Airway epithelial cell (primary cell): ENCODE measurements at places on chromosomes 2 and 18. TPM values are rescaled to one million over a fixed set of nuclear protein-coding genes. Genes with fewer than 3 reads are reported as not detected.

Gene REG3A
- not detected in 2 replicates for total RNA-seq

Gene ADD2
- not detected in 2 replicates for total RNA-seq

Gene IL36G
- total RNA-seq: 15.7 and 18.5 TPM in 2 replicates

Gene TRPM8
- total RNA-seq: not detected in 2 replicates

Gene C18orf32
- total RNA-seq: 34.6 and 48.6 TPM in 2 replicates

Gene SPATA3
- not detected in 2 replicates for total RNA-seq

Gene VWC2L
- not detected in 2 replicates for total RNA-seq

Gene DNAH6
- total RNA-seq: 0.05 and 0.63 TPM in 2 replicates

Gene AAMP
- total RNA-seq: 179 and 196 TPM in 2 replicates

Gene FBXO48
- 0.28 and 0.56 TPM in 2 replicates for total RNA-seq

Gene TSPYL6
- not detected in 2 replicates for total RNA-seq

Gene SULT6B1
- not detected in 2 replicates for total RNA-seq

Gene CHRNA1
- 0.49 TPM in 1 of 2 replicates, not detected in the other for total RNA-seq

Gene BMPR2
- 11.9 and 21.7 TPM in 2 replicates for total RNA-seq

Gene CRYGC
- total RNA-seq: not detected in 2 replicates

Gene SLC14A1
- total RNA-seq: not detected in 2 replicates

Gene LIMS4
- not detected in 2 replicates for total RNA-seq

Gene ARL4C
- 24.6 and 32.6 TPM in 2 replicates for total RNA-seq

Gene NAT8
- not detected in 2 replicates for total RNA-seq

Gene ASPRV1
- 0.21 TPM in 1 of 2 replicates, not detected in the other for total RNA-seq

Gene GPR148
- not detected in 2 replicates for total RNA-seq

Gene SNED1
- 0.05 and 0.14 TPM in 2 replicates for total RNA-seq

Gene TCF23
- not detected in 2 replicates for total RNA-seq

Gene CNGA3
- total RNA-seq: not detected in 2 replicates

Gene DSC2
- 90.3 and 116 TPM in 2 replicates for total RNA-seq

Gene TNP1
- not detected in 2 replicates for total RNA-seq
